Activated gamma-delta T cell treated with Interleukin-2 at 50 U/mL for 16 hours (primary cell): ENCODE measurements at places on chromosomes 16 and 17.

DNA sequence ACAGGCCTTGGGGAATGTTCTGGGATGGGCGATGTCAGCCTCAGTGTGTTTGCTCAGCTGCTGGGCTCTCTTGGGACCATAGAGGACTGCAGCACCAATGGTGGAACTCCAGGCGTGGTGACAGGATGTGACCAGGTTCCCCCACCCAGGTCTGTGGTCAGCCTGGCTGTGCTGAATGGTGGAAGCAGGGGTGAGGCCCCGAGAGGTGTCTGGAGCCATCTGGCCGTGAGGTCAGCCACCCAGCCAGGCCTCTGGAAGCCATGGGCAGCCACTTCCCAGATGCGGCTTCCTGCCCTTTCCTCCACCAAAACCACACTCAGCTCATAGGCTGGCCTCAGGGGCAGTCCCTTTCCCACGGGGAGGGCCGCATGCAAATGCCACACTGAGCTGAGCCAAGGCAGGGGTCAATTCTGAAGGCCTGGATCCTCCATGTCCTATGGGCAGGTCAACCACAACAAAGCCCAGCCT is 7.8 kb upstream of the MAPK7 start:
- no peak for DNase-seq

DNA sequence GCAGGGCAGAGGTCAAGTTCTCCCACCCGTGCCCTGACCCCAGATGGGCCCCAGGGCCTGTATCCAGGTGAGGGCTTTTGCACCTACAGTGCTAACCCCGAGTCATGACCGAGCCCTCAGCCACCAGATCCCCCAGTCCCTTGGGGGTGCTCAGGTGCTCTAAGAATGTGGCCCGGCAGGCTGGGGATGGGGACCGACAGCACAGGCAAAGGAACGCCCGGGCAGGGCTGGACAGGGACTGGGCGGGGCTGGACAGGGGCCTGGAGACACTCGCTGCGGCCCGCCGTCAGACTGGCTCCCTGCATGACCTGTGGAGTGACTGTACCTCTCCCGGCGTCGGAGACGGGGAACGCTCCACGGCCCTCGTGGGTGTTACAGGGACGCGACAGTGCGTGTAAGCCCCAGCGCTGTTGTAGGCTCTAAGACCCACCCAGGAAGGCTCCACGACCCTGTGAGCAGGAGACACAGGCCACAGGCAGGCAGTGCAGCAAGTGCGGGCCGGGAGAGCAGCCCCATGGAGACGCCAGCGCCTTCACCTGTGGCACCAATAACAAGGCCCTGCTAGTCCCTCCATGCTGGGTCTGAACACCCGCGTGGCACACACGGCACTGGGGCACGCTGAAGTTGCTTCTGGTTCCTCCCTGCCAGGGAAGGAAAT is 38.8 kb downstream of the CBFA2T3 start:
- DNase-seq = no peak

DNA sequence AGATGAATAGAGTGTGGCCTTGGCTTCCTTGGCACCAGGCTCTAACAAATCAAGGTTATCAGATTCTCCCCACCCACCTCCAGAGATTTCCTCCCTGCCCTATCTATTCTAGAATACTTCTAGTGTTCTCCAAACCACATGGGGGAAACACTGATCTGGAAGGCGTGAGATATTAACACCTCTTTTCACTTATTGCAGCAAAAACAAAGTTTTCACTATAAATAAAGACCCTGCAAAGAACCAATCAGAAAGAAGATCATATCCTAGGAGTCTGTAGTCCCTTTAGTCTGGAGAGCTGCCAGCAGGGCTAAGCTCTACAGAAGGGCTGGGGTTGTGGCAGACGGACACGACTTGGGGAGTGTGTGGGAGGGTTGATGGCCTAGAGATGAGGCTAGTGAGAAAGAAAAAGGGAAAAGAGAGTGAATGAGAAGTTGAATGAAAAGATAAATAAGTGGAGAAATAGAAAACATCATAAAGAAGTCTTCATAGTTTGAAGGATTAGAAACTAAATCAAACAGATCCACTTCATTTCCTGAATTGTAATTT is 8.6 kb upstream of the SKAP1 start:
- no peak for DNase-seq

GRCh38 chr17:38750312-38751121 is 2.0 kb upstream of the PSMB3 start:
- DNase-seq = no peak

DNA sequence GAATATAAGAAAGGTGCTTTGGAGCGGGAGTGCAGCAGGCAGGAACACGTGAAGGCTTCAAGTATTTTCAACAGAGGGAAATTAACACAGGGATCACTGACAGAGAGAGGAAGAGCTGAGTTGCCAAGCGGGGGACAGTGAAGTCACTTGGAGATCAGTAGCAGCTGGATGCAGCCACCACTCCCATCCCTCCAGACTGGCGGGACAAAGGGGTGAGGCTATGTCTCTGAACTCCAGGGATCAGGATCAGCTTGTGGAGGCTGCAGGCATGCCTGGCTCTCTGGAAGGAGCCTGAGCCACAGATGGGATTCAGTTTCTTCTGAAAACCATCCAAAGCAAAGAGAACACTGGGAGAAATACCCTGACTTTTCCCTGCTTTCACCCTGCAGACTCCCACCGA is 113.7 kb upstream of the IRX3 start:
- DNase-seq = no peak

- DNase-seq = no peak
These were observed 171.4 kb downstream of the COPRS start for GRCh38 chr17:31687505-31688126.

DNA sequence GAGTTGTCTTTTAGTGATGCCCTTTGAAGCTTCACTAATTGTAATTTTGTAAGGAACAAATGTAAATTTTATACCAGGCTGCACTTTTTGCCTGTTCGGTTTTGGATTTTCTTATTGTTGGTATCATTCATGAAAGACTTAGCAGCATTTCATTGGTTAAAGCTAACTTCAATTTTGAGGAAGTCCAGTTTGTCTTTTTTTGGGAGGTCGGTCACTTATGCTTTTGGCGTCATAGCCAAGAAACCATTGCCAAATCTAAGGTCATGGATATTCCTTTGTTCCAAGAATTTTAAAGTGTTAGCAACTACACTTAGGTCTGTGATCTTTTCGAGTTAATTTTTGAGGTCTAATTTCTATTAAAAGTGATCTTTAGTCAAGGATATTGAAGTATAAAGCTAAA is 77.1 kb downstream of the PRKCA start:
- no peak for DNase-seq

DNA sequence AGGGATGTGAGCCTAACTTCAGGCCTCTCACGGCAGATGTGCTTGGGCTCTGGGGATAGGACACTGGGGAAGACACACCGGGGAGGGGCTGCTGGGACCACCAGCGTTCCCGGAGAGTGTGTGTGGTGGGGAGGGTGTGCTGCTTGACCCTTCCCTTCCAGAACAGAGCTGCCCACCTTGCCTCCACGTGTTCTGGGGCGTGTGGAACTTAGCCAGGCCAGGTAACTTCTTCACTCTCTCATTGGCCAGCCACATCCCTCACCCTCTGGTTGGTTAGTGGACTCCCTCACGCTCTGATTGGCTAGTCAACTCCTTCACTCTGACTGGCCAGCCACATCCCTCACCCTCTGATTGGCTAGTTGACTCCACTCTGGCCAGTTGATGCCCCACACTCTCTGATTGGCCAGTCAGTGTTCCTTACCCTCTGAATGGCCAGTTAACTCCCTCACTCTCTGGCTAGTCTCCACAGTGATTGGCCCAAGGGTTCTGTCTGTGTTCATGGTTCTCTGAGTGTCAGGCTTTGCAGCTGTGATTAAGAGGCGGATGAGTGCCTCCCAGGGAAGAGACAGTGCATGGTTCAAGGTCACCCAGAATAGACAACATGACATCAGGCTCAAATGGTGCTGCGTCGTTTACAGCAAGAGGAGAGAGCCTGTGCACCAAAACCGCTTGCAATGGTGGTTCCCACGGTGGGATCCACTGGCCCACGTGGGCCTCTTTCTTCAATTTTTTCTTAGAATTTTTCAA is 10.0 kb downstream of the TMEM235 start:
- no peak for DNase-seq
